Left hindlimb (tissue), 1 donor: ENCODE measurements at places on chromosomes 3 and 15.

DNA sequence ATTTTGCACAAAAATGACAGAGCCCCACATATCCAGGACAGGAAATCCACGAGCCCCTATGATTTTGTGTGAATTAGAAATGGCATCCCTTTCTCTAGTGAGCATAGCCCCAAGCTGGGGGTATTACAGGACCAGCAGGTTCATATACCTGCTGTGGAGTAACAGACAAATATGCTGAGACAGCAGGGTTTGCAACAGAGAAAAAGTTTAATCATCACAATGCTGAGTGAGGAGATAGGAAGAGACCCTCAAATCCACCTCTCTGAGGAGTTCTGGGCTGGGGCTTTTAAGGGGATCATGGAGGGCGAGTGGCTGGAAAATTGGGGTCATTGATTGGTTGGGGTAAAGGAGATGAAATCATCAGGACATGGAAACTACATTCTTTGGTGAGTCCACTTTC is 8.4 kb upstream of the MYZAP start:
- DNase-seq, result no peak

- peak; percentile 50 for DNase-seq
Observed at GRCh38 chr3:196323691-196324090, 5.7 kb upstream of the DYNLT2B start.

DNA sequence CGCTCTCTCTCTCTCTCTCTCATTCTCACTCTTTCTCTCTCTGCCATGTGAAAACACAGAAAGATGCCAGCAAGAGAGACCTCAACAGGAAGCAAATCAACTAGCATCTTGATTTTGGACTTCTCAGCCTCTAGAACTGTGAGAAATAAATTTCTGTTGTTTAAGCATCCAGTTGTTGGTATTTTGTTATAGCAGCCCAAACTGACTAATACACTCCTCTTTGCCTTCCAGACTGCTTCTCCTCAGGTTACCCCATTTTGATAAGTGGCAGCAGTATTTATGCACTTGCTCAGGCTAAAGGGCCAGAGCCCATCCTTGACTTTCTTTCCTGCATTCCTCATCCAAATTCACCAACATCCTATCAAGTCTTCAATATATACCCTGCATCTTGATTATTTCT is 76.6 kb upstream of the NANOGP8 start:
- DNase-seq, result no peak

- no peak for DNase-seq
Observed at GRCh38 chr3:24707936-24708335, 213.3 kb upstream of the THRB start.

DNA sequence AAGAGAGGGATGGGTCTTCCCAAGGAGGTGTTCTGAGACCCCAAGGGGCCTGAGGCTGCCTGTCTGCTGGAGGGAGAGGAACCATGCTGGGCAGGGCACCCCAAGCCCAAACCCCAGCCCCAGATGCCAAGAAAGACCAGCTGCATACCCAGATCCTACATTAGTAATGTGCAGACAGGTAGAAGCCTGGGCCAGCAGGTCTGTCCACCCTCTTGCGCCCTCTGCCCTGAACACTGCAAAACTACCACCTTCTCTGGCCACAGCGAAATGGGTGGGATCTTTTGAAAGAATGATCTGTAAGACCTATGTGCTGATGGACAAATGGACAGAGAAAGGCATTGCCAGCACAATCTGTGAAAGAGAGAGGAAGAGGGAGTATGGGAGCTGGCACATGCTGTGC is 283.2 kb downstream of the EPHB1 start:
- DNase-seq, result no peak

- DNase-seq, result no peak
Observed at GRCh38 chr3:158912188-158912587, 110.3 kb downstream of the MFSD1 start.

GRCh38 chr3:187735383-187735782 is 9.9 kb downstream of the BCL6 start:
- DNase-seq, result no peak

DNA sequence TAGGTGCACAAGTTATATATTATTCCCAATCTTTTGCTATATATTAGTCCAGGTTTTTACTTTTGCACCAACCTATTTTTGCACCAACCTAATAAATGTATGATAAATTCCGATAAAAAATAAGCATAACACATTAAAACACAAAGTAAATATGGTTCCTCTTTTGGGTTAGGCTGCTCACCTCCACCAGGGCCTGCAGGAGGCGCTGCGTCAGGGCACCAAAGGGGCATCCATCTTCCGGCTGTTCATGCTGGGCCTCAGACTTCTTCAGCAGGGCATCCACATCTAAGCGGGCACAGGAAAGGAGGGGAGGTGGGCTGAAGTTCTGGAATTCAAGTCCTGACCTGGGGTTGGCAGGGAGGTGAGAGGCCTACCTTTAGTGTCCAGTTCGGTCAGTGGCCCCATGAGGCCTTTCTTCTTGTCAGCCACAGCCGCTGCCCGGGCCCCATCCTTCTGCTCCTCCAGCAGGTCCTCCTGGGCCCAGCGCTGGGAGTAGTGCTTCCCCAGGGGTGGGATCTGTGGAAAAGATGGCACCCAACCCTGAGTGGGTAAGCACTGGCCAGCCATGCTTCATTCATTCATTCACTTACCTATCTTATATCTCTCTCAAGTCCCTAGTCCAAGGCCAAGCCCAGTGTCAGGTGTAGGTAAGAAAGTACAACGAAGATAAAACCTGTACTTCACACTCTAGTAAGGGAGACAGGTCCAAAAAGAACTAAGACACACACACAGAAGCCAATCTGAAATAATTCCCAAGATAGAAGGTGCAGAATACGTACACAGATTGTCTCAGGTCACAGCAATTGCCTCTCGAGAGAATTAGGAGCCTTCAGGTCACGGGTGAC is 5.2 kb downstream of the TADA3 start:
- DNase-seq, result no peak

GRCh38 chr3:71197841-71198565 is 385.5 kb downstream of the FOXP1 start:
- no peak for DNase-seq

DNA sequence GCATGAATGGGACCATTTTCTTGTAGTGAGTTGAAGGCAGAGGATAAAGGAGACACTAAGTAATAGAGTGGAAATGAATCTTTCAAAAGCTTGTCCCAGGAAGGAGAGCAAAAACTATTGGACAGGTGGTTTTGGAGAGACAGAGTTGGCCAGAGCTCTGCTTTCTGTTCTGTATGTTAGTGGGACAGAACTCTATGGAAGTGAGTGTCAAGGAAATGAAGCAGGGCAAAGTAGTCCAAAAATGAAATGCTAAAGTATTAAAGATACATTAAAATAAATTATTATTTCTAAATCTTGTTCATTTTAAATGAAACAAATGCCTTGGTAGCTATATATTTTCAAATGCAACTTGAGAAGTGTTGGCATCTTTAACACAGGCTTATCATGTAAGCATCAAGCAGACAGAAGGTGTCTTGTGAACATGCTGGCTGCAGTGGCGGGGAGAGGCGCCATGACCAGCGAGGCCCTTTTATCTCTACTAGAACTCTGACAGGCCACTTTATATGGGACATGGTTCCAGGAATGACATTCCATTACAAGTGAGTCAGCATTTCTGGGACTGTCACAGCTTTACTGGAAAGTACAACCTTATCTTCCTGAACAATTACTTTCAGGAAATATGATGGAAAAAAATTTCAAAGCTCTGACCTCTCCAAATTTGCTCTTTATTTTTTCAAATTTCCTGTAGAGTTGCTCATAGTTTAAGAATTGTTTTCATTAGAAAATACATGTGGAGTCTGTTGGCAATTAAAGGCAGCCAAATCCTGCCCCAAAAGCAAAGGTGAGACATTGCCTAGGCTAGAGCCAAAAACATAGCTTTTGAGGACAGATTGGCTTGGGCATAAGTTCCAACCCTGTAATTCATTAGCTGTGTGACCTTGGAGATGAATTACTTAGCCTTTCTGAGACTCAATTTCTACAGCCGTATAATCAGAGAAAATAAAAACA is 106.5 kb downstream of the ECT2 start:
- no peak for DNase-seq

DNA sequence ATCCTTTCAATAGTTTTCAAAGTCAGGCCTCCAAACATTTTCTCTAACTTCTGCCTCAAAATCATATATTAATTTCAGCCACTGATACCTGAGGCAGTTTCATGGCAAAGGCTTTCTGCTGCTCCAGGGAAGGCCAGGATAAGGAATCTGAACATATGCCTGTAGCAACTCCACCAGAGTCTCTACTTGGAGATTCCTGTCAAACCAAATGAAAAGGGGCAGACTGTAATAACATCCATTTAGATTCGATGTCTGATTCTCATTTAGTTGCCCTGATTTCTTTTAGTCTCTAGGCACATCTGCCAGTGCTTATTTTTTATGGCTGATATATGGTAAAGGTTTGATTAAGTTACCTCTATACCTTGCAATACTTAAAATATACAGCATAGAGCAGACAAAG is 109.6 kb upstream of the ZNF385D start:
- no peak for DNase-seq

DNA sequence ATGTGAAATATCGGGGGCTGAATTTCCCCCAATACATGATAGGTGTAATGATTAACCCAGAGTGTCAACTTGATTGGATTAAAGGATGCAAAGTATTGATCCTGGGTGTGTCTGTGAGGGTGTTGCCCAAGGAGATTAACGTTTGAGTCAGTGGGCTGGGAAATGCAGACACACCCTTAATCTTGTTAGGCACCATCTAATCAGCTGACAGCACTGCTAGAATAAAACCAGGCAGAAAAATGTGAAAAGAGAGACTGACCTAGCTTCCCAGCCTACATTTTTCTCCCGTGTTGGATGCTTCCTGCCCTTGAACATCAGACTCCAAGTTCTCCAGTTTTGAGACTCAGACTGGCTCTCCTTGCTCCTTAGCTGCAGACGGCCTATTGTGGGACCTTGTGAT is 247.8 kb downstream of the OTOL1 start:
- no peak for DNase-seq

DNA sequence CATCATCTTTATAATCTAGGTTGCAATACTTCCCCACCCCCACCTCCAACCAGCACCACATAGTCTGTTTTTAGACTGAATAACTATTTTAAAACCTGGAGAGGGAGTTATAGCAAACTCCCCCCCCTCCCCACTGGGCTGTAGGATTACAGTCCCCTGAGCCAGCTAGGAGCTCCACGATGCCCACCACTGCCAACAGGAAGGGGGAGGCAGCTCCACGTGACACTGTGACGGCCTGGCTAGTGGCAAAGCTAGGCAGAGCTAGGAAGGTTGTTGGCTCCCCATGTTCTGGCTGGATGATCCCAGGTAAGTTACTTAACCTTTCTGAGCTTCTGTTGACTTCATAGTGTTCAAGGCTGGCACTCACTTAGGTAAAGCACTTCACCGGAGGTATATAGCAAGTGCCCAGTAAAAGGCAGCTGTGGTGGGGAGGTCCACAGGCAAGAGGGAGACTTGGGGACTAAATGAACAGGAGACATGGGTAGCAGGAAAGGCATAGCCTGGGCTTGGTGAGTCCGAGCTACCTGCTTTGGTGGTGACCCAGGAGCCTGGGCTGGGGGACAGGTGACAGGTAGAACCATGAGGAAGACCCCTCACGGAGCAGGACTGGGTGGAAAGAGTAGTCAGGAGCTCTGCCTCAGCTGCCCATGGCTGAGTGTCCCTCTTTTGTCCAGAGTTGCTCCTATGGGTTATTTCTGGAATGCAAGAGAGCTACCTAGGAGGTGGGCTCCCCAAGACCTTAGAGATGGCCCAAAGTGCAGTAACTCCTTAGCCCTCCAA is 4.0 kb upstream of the TBC1D21 start:
- peak; percentile 4 for DNase-seq

- peak; percentile 96 for DNase-seq
Observed at GRCh38 chr3:194135806-194136518, at the start of gene HES1. Gene HES1, plus strand, starts transcription at chr3:194136148. Its CDS starts 233 bp downstream, at chr3:194136381.

DNA sequence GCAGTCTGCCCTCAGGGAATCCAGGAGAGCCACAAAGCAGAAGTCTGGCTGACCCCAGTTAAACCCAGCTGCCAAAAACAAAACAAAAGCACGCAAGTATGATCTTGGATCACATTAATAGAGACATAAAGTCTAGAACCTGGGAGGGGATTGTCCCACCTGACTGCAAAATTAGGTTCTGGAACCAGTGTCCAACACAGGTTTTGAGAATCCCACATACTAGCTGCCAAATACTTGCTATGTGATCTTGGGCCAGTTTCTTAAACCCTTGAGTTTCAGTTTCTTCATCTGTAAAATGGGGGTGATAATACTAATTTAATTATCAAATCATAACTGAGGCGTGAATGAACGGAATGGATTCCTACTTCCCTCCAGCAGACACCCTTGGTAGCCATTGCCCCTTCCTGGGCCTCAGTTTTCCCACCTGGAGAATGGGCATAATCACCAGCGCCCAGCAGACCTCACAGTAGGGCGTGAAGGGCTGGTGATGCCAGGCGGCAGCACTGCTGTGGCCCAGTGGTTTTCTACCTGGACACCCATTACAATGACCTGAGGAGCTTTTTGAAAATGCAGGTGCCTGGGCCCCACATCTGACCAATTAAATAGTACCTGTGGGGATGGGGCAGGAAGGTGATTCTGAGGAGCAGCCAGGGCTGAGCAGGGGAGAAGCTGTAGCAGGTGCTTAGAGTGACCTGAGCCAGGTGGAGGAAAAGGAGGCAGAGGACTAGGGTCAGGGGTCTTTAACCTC is 32.2 kb downstream of the GRIP2 start:
- no peak for DNase-seq

DNA sequence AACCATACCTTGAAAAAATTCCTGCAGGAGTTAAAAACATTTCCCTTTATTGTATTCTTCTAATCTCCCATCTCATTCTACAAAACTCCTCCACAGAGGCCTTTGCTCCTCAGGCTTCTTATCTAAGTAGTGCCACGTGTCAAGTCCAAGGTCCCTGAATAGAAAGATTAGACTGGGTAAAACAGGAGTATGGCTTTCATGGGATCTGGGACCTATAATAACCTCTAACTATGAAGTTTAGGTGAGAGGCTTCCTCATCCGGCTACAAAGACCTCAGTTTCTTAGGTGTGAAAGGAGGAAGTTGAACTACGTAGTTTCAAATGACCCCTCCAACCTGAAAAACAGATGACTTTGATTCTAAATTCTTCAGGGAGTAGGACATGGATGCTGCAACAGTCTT is 20.0 kb downstream of the GPR15 start:
- no peak for DNase-seq

GRCh38 chr3:160921020-160921635 is 165.1 kb downstream of the PPM1L start:
- no peak for DNase-seq
